ENCODE measurements at places on chromosomes 13 and 19.

- no peak for DNase-seq
Measured at GRCh38 chr13:81048026-81048461, 707.1 kb upstream of the SPRY2 start.

GRCh38 chr19:11138601-11139300 lies 16.8 kb downstream of the SPC24 start:
- peak; percentile 55 for DNase-seq

DNA sequence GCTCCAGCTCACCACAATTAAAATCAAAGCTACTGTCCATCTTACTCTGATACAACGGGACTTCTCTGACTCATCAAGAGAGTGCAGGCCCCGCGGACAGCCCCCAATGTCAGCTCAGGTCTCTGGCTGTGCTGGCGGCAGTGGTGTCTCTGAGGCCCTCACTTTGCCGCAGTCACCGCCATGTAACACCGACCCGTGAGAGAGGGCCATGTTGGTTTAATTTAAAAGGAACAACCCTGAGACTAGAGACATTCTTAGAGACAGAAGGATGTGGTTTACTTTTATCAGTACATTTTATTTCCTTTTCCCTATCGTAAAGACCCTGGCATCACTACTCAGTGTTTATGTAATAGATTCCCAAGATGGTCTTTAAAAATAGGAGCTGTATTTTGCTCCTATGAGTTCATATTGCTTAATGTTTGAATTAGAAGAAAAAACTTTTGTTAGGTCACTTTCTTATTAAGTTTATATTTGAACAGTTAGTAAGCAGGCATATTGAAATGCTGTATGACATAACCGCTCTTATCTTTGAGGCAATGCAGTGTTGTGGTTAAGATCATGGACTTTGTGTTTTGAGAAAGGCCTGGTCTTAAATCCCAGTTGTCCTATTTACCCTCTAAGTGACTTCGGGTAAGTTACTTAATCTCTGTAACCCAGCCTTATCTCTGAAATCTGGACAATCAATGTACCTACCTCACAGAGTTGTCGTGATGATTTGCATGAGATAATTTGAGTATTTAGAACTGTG lies 23.4 kb downstream of the DGKH start:
- no peak for DNase-seq

DNA sequence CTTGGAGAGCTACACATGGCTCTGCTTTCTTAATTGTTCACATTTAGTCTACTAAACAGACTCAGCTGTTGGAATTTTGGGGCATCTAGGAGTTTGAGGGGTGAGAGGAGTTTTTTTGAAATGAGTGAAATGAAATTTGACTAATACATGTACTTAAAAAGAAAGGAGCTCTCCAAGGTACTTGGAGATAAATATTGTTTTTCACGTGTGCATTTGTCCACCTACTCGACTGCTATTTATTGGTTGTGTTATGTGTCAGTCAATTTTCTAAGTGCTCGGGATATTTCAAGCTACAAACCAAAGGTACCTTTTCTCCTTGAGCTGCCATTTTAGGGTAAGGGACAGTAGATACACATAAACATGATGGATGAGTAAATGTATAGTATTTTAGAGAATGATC lies 697.0 kb downstream of the LIG4 start:
- peak; percentile 0 for DNase-seq

DNA sequence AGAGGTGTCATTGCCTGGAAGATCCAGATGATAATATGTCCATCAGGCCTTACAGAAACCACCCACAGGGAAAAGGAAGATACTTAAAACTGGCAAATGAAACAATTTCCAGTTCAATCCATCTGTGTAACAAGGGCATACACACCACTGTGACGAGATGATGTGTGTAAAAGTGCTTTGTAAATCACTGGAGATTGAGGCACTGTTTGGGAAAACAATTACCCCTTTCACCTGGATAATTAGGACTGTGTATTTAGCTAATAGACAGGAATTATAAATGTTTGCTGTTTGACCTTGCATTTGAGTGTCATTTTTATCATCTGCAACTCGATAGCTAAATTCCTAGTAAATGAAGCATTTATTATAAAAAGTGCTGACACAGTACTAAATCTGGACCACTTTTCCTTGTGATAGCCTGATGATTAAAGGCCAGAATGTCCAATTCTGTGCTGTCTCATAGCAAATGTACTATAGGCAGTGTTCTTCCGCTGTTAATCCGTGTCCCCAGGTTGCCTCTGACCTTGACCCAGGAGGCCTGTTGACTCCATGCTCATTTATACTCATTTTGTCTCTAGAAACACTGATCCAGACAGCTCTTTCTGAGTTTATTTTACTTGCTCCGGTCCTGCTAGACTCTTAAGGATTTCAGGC lies 105.8 kb downstream of the LACC1 start:
- DNase-seq = no peak

All from RWPE1 (cell line).